Hindlimb muscle (tissue), 1 donor: ENCODE measurements at places on chromosomes 4 and X.

GRCh38 chrX:79415056-79415455 is 47.9 kb upstream of the ITM2A start:
- DNase-seq = no peak

DNA sequence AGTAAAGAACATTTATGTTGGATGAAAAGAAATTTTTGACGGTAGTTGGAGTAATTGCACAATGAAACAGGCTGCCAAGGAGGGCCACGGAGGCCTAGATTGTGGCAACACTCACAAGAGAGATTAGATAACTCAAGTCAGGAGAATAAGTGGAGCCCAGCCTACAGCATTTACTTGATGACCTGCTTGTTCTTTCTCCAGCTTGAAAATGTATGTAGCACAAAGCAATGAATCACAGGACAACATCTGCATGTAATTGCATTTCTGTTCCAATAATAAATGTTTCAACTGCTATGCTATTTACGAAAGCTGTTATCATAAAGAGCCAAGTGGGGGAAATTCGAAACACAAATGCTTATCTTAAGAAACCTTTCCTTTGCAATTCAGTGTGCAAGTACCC is 221.2 kb upstream of the MID1 start:
- peak; percentile 46 for DNase-seq

GRCh38 chr4:36553029-36553428 is 271.6 kb downstream of the DTHD1 start:
- no peak for DNase-seq

GRCh38 chr4:8547108-8547911 is 32.9 kb upstream of the GPR78 start:
- no peak for DNase-seq

DNA sequence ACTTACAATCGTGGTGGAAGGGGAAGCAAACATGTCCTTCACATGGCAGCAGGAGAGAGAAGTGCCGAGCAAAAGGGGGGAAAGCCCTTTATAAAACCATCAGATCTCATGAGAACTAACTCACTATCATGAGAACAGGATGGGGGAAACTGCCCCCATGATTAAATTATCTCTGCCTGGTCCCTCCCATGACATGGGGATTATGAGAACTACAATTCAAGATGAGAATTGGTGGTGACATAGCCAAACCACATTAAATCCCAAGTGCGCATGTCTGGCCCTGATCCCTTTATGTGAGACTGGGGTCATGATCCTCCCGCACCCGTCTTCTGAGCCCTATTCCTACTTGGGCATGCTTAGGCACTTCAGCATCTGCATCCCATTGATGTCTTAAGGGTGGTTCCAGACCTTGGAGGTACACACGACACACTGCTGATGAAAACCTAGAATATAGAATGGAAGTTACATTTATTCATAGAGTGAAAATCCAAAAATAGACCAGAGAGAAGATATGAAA is 116.0 kb downstream of the PTTG2 start:
- DNase-seq = no peak

GRCh38 chr4:98610926-98611676 is 47.3 kb downstream of the TSPAN5 start:
- DNase-seq = no peak

- DNase-seq = no peak
Observed at GRCh38 chrX:22310779-22311178, 38.1 kb downstream of the CBLL2 start.

GRCh38 chrX:74291964-74292807 is 11.8 kb upstream of the ZCCHC13 start:
- peak; percentile 91 for DNase-seq

- DNase-seq = no peak
Observed at GRCh38 chrX:134737061-134737460, 78.8 kb upstream of the PLAC1 start.

GRCh38 chrX:24259544-24260240 is 54.2 kb downstream of the SUPT20HL2 start:
- DNase-seq = peak; percentile 50

DNA sequence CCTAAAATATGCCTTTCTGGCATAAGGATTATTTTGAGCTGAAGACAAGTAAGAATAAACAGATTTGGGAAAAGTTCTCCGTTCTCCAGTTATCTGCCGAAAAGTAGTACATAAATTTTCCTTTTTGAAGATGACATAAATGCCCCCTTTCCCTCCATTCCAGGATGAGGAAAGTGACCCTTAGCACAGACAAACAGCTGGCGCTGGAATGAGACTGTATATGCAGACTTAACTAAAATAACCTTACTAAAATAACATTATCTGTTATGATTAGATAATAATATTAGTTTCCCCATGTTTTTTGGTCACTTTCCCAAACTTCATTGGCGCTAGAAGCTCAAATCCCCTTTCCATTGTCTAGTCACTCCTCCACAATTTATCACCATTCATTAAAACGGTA is 21.5 kb downstream of the PDGFC start:
- DNase-seq = no peak

GRCh38 chr4:77450006-77450405 is 155.6 kb upstream of the CXCL13 start:
- DNase-seq = no peak

GRCh38 chr4:129598582-129598981 is 502.6 kb downstream of the C4orf33 start:
- no peak for DNase-seq

DNA sequence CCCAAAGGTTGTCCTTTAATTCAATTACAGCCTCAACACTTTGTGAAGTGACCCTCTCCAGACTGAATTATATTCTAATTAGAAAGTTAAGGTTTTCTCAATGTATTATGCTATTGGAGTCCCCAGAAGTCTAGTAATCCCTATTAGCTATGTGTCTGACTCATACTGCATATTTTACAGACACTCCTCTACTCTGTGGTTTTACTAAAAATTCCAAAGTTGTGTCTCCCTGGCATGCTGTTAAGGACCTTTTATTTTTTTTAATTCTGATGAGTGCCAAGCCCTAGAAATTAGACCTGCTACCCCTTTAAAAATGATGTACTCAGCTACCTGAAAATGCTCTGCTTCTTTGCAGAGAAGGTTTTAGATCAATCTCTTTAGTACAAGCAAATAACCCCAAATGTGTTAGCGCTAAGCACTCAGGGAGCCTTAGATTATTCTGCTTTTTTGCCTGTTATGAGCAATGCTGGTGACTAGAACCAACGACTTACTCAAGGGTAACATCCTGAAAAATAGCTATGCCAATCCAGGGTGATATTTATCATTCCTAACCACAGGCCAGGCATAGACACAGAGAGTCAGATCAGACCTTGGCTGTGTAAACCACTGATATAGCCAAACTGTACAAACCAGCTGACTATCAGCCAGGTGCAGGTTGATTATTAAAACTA is 26.1 kb upstream of the CXCL13 start:
- DNase-seq = no peak

DNA sequence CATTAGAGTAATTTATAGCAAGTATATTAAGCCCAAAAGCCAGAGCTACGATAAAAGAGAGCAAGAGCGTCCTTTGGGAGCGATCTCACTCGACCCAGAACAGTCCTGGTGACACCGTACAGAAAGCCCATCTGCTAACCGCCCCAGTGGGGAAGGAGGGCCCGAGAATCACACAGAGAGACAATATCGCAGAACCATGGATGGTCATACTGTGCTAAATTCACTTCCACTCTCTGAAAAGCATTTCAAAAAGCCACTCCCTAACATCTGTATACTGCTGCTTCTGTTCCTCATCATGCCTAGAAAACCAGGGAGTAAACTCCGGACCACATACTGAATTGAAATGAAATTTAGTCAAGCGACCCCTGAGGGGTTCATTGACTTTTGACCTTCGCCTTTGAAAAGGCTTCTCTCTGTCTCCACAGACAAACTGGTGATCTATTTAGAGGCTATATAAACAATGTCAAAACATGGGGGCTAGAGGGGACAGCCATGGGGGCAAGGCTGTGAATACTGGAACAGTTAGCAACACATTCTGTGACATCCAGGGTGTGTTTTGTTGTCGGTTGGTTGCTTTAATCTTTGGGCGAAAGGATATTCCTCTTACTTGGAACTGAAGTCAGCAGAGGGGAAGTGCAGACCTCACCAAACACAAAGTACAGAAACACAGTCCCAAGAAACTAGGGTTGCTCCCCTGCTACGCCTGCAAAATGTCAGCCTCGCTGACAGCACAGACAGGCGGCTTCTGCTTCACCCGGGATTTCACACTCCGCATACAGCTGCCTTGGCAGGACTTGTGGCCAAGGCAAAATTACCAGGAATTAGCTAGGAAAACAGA is 129.0 kb upstream of the RASGEF1B start:
- DNase-seq = peak; percentile 57

GRCh38 chrX:19750028-19750782 is 137.2 kb downstream of the SH3KBP1 start:
- DNase-seq = no peak

GRCh38 chr4:687048-687970 is 1.6 kb downstream of the SLC49A3 start:
- no peak for DNase-seq

- no peak for DNase-seq
Observed at GRCh38 chr4:155780775-155781174, 22.0 kb downstream of the GUCY1B1 start.

DNA sequence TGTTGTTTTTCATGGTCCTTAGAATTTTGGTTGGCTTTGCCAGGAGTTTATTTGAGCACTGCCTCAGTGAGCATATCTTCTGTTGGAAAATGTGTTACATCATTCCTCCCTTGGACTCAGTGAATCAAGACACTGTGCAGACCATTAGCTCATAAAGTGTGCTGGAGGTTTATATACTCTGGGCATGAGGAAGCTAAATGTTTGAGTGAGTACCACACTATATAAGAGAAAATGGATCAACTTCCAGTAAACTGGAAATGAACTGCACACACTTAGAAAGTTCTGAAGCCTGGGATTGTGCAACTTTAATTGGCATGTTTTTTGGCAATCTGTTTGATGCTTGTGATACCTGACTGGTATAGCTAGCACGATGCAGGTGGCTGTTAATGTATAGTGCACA is 75.9 kb downstream of the LIMCH1 start:
- peak; percentile 51 for DNase-seq

DNA sequence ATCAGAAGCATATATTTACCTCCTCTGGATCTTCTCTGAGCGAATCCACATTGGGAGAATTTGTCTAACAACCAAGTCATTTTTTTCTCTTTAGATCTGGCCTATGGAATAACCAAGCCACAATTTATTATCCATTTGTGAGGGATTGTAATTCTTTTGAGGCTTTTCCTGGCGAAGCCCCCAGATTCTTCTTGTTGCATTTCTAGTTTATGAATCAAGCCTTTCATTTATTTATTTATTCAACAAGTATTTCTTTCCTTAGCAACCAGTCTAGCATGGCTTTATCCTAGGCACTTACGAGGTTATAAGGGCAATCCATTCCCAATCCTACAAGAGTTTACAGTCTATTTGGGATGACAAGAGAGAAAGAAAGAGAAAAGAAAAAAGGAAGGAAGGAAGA is 18.4 kb upstream of the FNIP2 start:
- DNase-seq = no peak

- no peak for DNase-seq
Observed at GRCh38 chr4:6198278-6198677, 2.1 kb downstream of the JAKMIP1 start.

DNA sequence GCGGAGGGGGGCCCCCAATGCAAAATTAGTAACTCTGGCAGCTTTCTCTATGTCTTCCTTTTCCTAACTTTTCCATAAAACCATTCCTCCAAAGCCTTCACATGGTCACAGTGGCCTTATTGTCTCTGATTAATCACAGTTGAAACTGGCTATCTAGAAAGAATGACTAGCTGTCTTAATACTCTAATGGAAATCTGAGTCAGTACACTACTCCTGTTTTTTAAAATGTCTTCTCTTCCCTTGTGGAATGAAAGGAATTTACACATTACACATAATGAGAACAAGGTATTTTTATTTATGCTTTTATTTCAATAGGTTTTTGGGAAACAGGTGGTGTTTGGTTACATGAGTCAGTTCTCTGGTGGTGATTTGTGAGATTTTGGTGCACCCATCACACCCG is 66.3 kb upstream of the PUDP start:
- no peak for DNase-seq

- DNase-seq = no peak
Observed at GRCh38 chrX:45851434-45851991, 650.8 kb upstream of the DIPK2B start.

DNA sequence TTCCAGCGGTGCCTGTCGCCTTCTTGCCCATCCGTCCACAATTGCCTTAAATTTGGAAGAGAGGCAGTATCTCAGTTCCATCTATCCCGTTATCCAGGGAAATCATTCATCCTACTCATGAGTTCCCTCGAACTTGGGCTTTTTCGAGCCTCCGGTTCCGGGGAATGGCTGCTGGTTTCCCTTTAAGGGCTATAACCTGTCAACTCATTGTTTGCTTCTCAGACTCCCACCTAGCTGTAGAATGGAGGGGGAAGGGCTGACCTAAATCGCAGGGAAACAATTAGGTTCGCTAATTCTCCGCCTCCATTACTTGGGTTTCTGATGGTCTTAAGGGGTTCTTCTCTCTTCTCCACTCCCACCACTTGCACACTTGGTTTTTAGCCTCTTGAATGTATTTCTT is 1.2 kb downstream of the UCHL1 start:
- DNase-seq = no peak

- DNase-seq = no peak
Observed at GRCh38 chr4:127881563-127881864, 821 bp downstream of the PLK4 start.

GRCh38 chrX:50054147-50054546 is 131.8 kb downstream of the CLCN5 start:
- DNase-seq = no peak

DNA sequence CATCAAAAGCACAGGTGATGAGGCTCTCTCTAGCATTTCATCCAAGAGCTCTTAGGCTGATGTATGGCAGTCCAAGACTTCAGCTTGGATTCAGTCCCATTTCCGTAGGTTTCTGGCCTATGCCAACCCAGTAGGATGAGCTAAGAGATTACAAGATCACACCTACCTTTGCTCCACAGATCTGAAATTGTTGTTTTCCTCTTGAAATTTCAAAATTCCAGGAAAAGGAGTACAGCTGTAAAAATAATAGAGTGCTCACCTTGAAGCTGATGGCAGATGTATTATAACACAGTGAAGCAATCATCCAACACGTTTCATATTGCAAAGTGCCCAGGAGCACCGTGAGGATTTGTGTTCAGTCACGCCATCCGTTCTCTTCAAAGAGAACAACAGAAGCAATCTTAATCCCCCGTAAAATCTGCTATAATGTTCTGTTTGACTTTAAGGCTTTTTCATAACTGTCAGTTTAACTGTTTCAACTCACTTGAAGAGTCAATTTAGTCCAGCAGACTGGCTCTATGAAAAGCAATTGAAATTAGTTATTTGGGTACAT is 137.5 kb downstream of the CPE start:
- no peak for DNase-seq

- DNase-seq = no peak
Observed at GRCh38 chr4:76376534-76376933, 44.4 kb downstream of the CCDC158 start.

- DNase-seq = no peak
Observed at GRCh38 chr4:99008051-99008450, 12.5 kb downstream of the METAP1 start.

- DNase-seq = no peak
Observed at GRCh38 chr4:6008092-6008551, 10.1 kb downstream of the C4orf50 start.

GRCh38 chr4:138688408-138689085 is 327.0 kb upstream of the NOCT start:
- no peak for DNase-seq

- no peak for DNase-seq
Observed at GRCh38 chr4:100086766-100087431, 103.4 kb downstream of the DDIT4L start.

GRCh38 chr4:47486231-47486673 is 1.2 kb downstream of the ATP10D start:
- peak; percentile 20 for DNase-seq

GRCh38 chr4:160493206-160493605 is 1390.3 kb downstream of the RAPGEF2 start:
- DNase-seq = no peak
